ENCODE measurements at places on chromosomes 16 and 17.
A peak's percentile ranks its signal among the peaks of the same experiment; 100 is the strongest.

- no peak for DNase-seq
Measured at GRCh38 chr16:77594799-77595596, 127.3 kb upstream of the NUDT7 start.

- peak; percentile 64 for DNase-seq
Measured at GRCh38 chr17:74768069-74768762, 7.9 kb downstream of the NAT9 start.

DNA sequence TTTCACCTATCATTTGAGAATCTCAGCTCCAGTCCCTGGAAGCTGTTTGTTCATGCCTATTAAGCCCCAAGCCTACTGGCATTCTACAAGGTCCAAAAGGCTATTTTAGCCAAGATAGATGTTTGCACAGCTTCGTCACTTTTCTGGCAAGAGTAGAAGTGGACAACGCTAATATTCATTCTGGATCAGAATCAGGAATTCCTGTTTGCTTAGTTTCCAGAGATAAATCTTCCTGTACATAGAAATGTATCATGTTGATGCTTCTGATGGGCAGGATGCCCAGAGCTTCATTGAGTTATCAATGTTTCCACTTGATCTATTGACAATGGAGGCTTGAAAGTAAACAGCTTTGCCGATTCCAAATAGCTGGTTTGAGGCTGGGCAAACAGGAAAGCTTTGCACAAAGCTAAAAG, 260.7 kb upstream of the CA10 start:
- no peak for DNase-seq

DNA sequence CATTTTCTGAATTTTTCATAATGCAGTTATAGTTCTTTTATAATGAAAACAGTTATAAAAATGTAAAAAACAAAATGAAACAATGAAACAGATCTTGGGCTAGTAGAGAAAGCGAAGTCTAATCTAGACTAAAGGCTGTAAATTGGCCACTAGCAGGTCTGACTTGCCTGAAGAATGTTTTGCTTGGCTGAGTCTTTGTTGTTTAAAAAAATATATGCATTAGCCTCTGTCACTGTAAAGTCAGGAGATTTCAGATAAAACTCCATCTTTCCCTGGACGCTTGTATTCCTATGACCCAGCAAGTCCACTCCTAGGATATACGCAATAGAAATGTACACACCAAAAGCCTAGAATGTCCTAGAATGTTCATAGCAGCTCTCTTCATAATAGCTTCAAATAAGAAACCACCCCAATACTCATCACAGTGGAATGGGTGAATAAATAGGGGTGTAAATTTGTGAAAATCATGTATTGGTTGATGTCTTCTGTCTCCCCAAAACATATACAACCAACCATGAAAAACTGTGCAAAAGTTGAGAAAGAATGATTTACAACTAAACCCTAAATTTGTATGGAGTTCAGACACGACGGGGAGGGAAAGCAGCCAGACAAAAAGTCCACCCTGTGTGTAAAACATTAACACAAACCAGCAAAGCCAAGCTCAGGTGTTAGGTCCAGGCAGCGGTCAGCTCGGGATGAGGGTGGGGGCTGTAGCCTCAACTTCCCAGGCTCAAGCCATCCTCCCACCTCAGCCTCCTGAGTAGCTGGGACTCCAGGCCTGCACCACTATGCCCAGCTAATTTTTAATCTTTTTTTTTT, 37.7 kb upstream of the MEAK7 start:
- DNase-seq: no peak

DNA sequence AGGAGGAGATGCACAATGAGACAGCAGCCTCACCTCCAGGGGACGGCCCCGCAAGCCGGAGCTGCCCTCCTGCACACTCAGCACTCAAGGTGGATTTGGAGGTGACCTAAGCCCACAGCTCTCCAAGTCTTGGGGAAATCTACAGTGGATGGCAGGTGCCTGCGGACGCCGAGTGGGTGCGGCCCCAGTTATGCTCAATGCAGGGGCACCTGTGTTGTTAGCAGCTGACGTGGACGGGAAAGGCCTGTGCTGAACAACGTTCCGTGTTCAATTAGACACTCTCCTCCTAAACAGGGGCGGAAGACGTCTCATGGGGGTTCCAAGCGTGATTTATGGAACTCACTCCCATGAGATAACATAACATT, 22.0 kb upstream of the METRNL start:
- DNase-seq: no peak

GRCh38 chr16:81261049-81261648, 22.7 kb downstream of the BCO1 start:
- DNase-seq: no peak

DNA sequence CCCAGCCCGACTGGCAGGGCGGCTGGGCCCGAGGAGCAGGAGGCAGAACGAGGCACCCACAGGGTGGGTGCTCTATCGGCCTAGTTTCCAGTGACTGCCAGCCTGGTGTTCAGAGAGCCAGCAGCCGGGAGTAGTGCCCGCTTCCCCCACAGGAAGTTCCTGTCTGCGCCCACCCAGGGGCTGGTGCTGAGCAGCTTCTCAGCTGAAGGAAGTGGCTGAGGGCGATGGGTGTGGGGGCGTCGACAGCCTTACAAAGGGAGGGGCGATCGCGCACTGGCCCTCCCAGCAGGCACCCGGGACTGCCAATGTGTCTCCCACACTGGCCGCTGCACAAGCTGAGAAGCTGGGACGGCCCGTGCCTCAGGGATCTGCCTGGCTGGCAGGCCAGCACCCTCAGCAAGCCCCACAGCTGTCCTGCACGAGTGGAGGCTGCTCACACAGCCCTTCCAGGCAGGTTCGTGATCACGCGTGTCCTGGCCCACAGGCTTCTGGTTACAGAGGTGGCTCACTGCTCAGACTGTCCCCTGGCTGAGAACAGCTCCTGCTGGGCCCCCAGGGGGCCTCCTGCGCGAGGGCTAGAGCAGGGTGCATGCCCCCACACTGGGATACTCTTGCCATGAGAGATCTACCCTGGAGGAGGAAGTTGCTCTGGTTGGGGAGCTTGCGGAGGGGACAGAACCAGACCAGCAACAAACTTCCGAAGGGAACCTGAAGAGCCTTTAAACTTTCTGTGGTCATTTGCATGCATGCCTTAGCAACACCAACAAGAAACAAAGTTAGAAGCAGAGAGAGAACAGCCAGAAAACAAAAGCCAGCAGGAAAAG, 2.5 kb downstream of the RNF166 start:
- peak; percentile 23 for DNase-seq

DNA sequence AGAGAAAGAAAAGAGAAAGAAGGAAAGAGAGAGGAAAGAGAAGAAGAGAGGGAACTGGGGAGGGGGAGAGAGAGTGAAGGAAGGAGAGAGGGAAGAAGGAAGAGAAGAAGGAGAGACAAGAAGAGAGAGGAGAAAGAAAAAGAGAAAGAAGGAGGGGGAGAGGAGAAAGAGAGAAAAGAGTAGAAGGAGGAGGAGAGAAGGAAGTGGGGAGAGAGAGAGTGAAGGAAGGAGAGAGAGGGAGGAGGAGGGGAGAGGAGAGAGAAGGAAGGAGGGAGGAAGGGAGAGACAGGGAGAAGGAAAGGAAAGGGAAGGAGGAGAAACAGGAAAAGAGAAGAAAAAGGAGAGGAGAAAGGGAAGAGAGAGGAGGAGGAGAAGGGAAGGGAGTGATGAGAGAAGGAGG, 208.5 kb downstream of the MAF start:
- no peak for DNase-seq

GRCh38 chr16:31870809-31871208, 2.8 kb upstream of the ZNF267 start:
- no peak for DNase-seq

DNA sequence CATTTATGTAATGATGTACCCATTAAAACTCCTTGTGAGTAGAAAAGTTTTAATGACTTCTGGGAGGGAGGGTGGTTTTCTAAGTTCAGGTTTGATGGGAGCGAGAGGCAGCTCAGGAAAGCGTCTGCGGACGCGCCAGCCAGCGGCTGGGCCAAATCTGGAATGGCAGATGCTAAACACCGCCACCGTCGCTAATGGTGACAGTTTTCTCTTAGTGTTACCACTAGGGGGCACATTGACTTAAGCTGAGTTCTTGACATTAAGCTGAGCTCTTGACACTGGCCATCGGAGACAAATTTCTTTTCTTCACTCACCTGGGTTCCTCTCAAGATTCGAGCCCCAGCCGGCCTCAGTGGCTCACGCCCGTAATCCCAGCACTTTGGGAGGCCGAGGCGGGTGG, 6.7 kb downstream of the TRPV1 start:
- no peak for DNase-seq

- no peak for DNase-seq
Measured at GRCh38 chr16:1220841-1221627, 4.0 kb downstream of the TPSG1 start.

DNA sequence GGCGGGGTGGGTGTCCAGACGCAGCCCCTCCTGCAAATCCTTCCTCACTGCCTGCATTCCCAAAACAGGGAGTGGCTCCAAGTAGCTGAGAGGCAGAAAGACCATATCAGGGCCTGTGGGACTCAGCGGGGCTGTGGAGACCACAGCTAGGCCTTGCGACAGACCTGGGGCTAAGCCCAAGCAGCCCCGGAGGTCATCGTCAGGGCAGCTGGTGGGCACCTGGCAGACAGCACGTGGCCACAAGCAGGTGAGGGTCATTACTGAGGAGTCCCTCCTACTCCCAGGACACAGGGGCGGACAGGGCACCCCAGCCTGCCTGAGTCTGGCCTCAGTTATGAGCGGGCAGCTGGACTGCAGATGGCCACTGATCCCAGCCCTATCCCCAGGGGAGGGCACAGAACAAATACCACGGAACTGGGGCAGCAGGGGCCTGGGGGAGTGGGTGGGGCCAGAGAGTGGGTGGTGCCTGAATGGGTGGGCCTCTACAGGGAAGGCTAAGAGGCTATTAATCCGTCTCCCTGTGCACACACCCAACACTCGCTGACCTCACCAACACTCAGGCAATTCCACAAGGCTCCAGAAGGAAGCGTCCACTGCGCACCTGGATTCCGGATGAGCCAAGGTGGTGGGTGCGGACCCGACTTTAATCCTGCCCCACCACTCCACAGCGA, 8.5 kb downstream of the HS3ST6 start:
- no peak for DNase-seq

DNA sequence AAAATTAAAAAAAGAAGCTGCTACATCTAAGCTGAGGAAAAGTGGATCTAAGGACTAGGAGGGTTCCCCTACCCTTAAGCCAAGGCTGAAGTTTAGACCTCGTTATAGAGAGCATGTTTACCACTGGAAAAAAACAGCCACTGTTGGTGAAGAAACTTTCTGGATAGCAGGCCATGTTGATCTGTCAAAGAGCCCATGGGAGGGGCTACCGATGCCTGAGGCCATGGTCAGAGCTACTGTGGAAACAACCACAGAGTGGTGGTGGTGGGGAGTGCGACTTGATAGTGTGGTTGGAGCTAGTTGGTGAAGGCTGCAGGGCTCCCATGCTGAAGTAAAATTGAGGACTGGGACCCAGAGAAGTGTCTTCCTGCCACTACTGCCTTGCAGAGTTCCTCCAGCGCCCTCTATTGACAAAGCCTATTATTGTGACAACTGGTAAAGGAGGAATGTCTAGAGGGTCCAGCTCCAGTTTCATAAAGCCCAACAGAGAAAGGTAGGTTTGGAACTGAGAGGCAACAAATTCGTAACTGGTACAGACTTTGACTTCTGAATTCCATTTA, 12.7 kb upstream of the FAM20A start:
- DNase-seq: no peak

- DNase-seq: no peak
Measured at GRCh38 chr17:76000016-76000754, 470 bp upstream of the CDK3 start.

- no peak for DNase-seq
Measured at GRCh38 chr17:67912656-67913055, 83.6 kb downstream of the C17orf58 start.

- no peak for DNase-seq
Measured at GRCh38 chr17:46995841-46996571, 17.0 kb upstream of the RPRML start.

DNA sequence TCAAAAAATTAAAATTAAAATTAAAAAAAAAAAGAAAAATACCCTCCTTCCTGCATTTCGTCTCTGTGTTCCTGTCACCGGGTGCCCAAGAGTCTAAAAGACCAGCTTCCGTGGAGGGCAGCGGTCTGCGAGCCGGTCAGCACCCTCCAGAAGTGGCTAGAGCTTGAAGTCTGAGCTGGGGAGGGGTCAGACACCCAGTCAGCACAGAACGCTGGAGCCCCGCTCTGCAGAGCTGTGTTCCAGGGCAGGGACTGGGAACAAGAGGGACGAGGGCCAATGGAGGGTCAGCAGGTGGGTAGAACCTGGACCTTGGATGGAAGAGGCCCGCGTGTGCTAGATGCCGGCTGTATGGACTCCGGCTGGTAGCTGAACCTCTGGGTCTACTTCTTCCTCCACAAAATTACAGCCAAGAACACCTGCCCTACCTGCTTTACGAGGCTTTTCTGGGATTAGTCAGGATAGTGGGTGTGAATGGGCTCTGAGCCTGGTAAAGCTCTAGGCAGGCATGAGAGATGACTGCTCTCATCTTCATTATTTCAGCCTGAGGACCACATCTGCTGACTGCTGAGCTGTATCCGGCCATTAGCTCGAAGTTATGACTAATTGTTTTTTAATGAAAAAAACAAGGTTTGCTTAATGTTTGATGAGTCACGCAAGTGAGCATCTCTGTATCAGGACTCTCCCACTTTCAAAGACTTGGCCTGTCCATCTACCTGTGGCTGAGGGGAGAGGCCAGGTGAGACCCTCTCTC, 5.9 kb downstream of the TRPV1 start:
- DNase-seq: no peak

GRCh38 chr16:78624366-78624765, 524.9 kb downstream of the WWOX start:
- DNase-seq: no peak

GRCh38 chr16:57677622-57678369, 9.7 kb downstream of the ADGRG3 start:
- no peak for DNase-seq

- no peak for DNase-seq
Measured at GRCh38 chr16:2443555-2443954, 14.3 kb downstream of the CCNF start.

- peak; percentile 61 for DNase-seq
Measured at GRCh38 chr17:75641343-75641742, 8.1 kb downstream of the SMIM5 start.

DNA sequence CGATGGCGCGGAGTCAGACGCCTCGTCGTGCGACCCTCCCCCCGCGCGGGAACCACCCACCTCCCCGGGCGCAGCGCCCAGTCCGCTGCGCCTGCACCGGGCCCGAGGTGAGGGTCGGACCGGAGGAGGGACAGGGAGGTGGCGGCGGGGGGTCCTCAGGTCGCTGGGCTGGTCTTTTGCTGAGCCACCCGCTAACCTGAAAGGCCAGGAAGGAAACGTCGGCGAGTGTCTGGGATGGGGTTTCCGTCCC, 4.9 kb downstream of the TBX2 start:
- DNase-seq: no peak

- peak; percentile 100 for DNase-seq
Measured at GRCh38 chr17:28951428-28951990, at the start of gene PHF12. TSS of gene PHF12 (minus strand) at chr17:28951518. CDS start at chr17:28950960, 558 bp downstream.

- no peak for DNase-seq
Measured at GRCh38 chr17:72311004-72311403, 190.2 kb downstream of the SOX9 start.
